Activated naive CD4-positive, alpha-beta T cell treated with anti-CD3 and anti-CD28 coated beads, Interleukin-2, amount 50 U/mL, for 16 hours (primary cell): ENCODE measurements at places on chromosomes 7 and 10.

GRCh38 chr7:12244129-12244528 is 33.0 kb downstream of the TMEM106B start:
- no peak for DNase-seq

DNA sequence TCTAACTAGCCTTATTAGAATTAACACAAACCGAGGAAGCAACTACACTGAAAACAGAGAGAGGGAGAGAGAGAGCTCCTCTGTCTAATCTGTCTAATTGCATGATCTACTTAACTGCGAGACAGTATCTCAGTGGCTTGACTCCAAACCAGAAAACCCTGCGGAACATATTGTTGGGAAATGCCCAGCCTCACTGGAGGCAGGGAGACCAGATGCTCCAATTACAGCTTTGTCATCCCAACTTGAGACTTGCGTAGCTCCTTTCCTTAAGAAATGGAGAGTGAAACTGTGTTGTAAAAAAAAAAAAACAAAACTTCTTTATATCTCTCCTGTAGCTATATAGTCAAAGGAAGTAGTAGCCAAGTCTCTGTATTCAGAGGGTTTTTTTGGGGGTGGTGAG is 52.0 kb upstream of the ZNRF2 start:
- DNase-seq: no peak

GRCh38 chr10:95841661-95842498 is 65.9 kb upstream of the CC2D2B start:
- no peak for DNase-seq

GRCh38 chr7:143901332-143901667 is 676 bp downstream of the TCAF1 start:
- no peak for DNase-seq

- DNase-seq: no peak
These were observed 542.6 kb upstream of the LRRN3 start for GRCh38 chr7:110548372-110548771.

DNA sequence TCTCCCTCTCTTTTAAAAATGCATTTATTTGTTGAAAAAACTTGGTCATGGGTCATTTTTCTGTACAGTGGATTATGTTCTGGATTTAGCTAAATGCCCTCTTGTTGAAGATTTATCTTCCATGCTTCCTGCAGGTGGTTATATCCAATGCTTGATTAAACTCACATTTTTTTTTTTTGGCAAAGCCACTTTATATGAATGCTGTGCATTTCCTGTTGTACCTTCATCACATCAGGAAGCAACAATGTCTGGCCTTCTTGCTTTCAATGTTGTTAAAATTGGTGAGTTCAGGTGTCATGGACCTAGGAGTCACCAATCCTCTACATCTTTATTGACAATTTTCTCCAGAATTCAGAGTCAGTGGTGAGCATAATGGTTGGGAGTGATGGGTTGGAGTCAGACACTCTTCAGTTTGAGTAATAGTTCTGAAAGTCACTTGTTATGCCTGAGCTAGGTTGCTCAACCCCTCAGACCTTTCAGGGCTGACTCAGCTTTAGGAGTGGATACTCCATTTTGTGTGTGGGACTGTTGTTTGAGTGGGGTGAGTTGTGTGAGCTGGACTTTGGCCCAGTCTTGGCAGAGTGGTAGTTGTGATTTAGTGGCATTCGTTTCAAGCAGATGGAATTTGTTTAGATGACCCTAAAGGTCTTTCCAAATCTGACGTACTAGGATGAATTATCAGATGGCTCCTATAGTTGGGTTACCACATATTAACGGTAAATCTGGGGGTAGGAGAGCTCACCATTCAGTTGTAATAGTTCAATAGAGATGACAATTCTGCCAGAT is 213.5 kb upstream of the ZNF32 start:
- no peak for DNase-seq

GRCh38 chr10:115222039-115222438 is 128.9 kb downstream of the ATRNL1 start:
- no peak for DNase-seq

DNA sequence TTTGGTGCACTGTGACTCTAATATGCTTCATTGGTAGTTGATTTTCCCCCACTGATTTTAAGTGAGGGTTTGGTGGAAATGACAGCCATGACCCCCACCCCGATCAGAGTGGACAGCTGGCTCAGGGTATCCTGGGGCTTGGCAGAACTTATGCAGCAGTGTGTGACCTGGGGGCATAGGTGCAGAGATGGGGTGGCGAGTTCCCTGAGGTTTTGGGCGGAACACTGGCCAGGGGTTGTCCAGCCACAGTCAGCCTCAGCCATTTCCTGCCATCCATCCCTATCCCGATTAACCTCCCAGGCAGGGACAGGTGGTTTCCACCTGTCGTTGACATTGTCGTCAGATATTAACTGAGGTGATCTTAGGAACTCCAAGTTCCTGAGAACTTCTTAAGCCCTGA is 155.8 kb upstream of the CHST15 start:
- DNase-seq: no peak

- no peak for DNase-seq
These were observed 82.8 kb upstream of the FGFR2 start for GRCh38 chr10:121680879-121681655.

DNA sequence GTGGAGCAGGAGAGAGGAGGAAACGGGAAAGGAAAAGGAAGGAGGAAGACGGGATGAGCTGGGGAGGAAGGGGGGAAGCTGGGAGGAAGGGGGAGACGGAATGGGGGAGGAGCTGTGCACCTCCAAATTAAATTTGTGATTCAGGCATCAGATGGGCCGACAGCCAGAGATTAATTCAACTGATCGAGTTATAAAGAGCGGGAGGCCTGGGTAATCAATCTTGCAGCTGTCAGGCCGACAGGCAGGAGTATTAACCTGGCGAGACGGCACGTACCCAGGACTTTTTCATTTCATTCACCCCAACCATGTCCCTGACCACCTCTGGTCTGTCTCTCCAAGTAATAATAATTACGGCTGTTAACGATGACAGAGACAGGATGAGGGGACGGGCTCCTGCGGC is 26.2 kb downstream of the KAZALD1 start:
- no peak for DNase-seq

GRCh38 chr10:120552262-120552661 is 95.2 kb downstream of the PLPP4 start:
- no peak for DNase-seq

GRCh38 chr10:114256822-114257221 is 17.8 kb downstream of the VWA2 start:
- no peak for DNase-seq

DNA sequence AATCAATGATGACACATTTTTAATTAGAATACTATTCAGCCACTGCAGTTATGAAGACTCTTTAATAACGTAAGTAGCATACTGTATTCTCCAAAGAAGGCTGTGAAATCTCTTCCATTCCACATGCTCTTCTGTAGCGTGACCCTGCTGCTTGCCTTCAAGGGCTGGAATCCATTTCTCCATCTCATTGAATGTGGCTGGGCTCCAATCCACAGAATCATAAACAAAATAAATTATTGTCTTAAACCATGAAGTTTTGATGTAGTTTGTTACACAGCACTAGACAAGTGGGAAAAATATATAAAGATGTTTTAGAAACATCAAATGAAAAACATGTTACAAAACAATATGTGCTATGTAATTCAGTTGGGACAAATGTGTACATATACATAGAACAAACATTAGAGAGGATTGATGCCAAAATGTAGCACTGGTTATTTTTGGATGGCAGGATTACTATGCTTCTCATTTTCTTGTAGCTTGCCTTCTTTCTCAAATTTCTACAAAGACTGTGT is 410.8 kb upstream of the PODXL start:
- DNase-seq: no peak

DNA sequence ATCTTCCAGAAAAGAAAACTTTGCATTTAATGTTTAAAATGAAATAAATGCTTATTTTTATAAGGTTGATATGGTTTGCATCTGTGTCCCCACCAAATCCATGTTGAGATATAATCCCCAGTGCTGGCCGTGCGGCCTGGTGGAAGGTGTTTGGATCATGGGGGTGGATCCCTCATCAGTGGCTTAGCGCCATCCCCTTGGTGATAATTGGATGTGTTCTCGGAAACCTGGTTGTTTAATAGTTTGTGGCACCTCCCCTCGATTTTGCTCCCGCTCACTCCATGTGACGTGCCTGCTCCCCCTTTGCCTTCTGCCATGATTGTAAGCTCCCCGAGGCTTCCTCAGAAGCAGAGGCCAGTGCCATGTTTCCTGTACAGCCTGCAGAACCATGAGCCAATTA is 2.4 kb upstream of the MTPAP start:
- no peak for DNase-seq

DNA sequence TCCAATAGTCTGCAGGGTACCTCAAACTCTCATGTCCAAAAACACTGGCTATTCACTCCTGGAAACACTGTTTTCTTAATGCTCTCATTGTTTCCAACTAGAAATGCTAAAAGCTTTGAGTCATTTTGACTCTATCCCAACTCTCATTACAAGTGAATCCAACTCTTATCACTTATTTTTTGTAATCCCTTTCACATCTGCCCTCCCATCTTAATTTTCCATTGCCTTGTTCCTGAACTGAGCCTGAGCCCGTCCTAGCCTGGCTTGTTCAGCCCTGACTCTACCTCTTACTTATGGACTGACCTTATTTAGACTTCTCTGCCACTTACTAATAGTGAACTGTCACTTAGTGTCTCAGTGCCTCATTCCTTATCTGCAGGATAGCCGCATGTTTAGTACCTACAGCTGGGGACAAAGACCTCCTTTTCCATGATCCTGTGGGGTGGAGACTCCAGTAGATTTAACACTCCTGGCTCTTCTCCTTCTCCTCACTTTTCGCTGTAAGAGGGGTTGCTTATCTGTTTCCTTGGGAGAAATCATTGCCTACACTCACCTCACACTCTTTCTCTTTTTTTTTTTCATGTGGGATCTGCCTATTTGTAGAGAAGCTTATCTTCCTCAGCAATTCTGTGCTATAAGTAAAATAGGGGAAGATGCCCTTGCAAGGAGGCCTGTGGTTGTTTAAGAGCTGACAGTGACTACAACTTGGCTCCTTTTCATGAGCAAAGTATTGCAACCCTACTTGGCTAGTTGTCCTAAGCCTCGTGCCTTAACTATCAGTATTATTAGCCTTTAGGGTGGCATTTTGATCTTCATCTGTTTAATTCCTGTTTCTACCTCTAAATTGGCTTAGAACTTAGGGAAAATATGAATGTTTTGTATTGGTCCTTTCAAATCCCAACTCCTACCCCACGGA is 56.4 kb downstream of the SLC16A12 start:
- DNase-seq: no peak

DNA sequence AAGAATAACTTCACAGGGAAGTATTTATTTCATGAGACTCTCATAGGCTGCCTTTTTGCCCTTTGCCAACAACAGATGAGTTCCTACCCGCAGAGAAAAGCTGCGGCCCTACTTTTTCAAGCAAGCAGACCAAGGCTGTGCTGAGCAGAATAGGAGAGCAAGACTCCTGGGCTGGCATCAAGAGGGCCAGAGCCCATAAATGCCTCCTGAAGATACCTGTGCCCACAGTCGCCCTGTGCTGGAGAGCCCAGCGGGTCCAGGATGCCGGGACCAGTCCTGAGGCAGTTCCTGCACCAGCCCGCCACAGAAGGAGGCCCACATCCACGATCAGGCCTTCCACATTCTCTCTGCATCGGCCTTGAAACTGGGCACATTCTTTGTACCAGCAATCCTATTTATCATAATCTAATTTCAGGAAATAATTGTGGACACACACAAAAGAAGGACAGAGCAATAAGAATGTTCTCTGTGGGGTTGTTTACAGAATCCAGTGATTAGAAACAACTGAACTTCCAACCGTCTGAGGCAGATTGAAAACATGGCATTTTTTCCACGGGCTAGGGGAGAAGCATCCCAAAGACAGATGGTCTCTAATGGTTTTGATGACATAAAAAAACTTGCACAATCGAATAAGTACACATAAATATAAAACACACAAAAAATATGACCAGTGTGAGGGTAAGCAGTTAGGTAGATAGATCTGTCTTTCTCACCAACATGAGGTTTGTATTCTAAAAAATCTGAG is 95.6 kb downstream of the CPXM2 start:
- no peak for DNase-seq

DNA sequence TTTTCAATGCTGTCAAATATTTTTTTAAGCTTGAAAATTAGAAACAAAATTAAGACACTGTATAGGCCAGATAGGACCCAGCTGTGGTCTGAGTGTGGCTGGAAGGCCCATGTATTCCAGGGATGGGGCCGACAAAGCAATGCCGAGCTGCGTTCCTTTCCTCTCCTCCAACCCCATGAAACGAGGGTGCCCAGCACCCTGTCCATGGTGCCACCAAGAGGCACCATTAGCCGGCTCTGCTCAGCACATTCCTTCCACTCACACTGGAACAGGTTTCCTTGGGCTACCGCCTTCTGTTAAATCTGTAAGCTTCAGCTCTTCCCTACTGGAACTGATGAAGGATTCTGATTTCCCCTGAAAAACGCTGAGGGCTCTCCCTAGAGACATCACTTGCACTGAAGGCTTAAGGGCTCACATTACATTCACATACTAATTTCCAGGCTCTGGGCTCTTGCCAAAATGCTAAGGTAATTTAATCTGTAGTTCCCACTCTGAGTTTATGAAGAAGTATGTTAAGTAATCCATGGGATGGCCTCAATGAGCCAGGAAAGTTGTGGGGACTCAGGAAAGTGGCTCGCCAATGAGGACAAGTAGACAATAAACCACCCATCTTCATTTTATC is 73.7 kb upstream of the CAMK2B start:
- DNase-seq: no peak

GRCh38 chr7:117251687-117252086 is 71.2 kb downstream of the WNT2 start:
- DNase-seq: no peak

DNA sequence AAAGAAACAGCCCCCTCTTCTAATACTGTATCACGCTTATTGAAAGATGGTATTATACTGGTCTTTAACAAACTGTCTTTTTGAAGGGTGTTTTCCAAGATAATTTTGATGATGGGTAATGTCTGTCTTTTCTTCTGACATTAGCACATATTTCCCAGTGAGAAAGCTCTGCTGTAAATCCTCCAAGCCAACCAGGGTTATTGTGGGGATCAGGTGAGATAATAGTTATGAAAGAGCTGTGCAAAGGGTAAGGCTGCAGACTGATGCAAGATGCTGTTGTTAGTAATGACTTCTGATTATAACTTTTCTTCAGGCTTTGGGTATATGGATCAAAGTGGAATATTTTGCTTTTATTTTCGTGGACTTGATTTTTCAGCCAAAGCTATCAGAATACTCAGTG is 581.7 kb downstream of the REEP3 start:
- no peak for DNase-seq

GRCh38 chr7:114658216-114658615 is 243.6 kb downstream of the FOXP2 start:
- DNase-seq: no peak

GRCh38 chr10:17257466-17258321 is 29.7 kb downstream of the VIM start:
- DNase-seq: peak; percentile 28

- DNase-seq: no peak
These were observed 181.8 kb downstream of the DNAJB6 start for GRCh38 chr7:157518514-157519175.

- no peak for DNase-seq
These were observed 8.0 kb downstream of the EPHB6 start for GRCh38 chr7:142862786-142863400.

GRCh38 chr7:46577394-46577793 is 656.3 kb upstream of the IGFBP3 start:
- DNase-seq: no peak
